Right lobe of liver (tissue), 6 donors: ENCODE measurements at places on chromosomes 13 and 19. TPM values are rescaled to one million over a fixed set of nuclear protein-coding genes. Genes with fewer than 3 reads are reported as not detected.

The CKAP2 gene
- total RNA-seq: 4.1 TPM

DNA sequence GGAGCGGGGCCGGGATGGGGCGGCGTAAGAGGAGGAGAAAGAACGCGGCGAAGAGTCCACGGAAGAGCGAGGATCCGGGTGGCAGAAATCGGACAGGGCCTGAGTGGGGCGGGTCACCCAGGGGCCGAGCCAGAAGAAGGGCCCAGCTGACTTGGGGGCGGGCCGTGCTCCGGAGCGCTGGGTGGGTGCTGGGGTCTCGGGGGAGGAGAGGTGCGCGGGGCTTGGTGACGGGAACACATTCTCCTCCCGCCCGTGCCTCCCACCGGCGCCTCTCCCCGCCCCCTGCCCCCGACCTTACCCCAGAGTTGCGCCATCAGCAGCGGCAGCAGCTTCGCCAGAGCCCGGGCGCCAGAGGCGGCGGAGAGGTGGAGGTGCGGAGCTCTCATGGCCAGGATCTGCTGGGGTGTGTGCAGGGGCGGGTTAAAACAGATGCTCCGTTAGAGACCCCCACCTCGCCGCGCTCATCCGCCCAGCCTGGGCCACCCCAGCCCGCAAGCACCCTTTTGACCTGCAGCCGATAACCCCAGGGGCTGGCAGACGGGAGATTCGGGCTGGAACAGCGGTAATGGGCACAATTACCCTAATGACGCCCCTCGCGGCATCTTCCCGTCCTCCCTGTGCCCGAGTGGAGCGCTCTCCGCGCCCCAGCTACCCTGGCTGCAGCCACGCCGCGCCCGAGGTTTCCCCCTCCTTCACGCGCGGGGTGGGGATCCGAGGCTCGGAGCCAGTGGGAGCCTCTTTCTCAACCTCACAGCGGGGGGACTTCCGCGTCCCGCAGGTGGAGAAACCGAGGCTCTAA is 565 bp downstream of the KLK10 start:
- no peaks in the 10 kb centered on the region for H3K36me3 ChIP-seq
- no peaks in the 10 kb centered on the region for H3K4me1 ChIP-seq
- no peak for DNase-seq
- no peak overlapping the region for H3K27ac ChIP-seq
- no peak overlapping the region for H3K4me3 ChIP-seq

GRCh38 chr19:49690656-49691242 is at the start of gene CPT1C:
TSS of gene CPT1C (plus strand) at chr19:49691116. CDS start at chr19:49692253, 1,137 bp downstream.
- H3K36me3 ChIP-seq: peaks cover 5% of the 10 kb centered on the region
- DNase-seq: no peak
- no peaks in the 10 kb centered on the region for H3K4me1 ChIP-seq
- peak within 1 kb of the TSS; percentile 21 for H3K27ac ChIP-seq
- no peaks in the 10 kb centered on the region for H3K27me3 ChIP-seq

The ARL11 gene
- 0.43 TPM for total RNA-seq

The CYP2F1 gene
- total RNA-seq: not detected

DNA sequence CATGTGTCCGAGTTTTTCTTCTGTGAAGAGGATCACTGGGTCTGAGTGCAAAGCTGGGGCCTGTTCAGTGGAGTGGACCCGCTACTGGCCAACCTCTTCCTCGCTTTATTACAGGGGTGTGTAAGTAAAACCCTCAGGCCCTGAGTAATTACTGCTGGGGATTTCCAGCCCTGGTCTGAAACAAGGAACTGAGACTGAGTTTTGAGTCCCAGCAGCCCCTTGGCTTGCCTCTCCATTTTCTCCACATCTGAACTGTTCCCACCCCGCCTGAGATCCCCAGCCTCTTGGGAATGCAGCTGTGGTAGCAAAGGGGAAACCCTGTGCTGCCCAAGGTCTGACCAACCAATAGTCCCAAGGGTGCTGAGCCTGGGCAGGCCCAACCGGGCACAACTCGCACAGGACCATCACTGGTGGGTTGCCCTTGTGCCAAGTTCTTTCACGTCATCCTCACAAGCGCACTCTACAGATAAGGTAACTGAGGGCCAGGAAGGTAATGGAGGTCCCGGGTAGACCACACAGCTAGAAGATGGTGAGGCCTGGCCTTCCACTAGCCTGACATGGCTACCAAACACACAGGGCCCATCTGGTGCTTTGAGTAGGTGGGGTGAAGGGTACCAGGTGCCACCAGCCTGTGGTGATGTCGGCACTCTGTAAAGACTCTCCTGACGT is 13.7 kb upstream of the SLC35E1 start:
- H3K36me3 ChIP-seq: no peaks in the 10 kb centered on the region
- no peak overlapping the region for H3K27ac ChIP-seq
- H3K4me1 ChIP-seq: peaks cover 5% of the 10 kb centered on the region
- no peak for DNase-seq
- H3K27me3 ChIP-seq: no peaks in the 10 kb centered on the region

- no peaks in the 10 kb centered on the region for H3K27me3 ChIP-seq
- no peaks in the 10 kb centered on the region for H3K4me1 ChIP-seq
- no peak for DNase-seq
- no peak overlapping the region for H3K4me3 ChIP-seq
These were observed 8.2 kb upstream of the SUCLA2 start for GRCh38 chr13:48009284-48009683.

The MATK gene
- 0.81 TPM for total RNA-seq

DNA sequence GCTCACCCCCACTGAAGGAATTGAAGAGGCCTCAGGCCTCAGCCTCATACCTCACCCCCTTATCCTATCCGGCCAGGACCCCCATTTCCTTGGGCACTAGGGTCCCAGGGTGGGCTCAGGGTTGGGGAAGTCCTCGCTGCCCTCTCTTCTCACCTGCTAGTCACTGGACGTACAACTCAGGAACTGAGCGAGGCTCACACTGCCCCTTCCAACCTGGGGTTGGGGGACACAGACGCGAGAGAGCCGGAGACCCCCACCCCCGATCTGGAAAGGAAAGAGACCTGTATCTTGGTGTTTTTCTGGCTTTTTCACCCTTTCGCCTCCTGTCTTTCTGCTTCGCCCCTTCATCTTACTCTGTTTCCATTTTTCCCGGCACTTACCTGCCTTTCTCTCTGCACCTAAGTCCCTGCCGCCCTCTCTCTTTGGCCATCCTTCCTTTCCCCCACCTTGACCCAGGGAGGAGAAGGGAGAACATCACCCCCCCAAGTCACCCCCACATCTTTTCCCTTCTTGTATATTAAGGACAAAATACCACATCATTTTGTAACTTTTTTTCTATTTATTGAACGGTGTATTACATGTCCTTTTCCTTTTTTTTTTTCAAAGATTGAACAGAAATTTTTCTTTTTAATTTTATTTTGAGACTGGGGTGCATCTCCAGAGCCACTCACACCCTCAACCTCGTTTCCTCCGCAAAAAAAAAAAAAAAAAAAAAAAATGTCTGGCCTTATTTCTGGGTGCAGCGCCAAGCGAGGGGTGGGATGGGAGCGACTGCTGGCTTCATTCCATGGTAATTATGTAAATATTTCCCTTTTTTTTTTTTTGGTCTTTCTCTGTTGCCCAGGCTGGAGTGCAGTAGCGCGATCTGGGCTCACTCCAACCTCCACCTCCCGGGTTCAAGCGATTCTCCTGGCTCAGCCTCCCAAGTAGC is 36.6 kb downstream of the ZSWIM4 start:
- H3K36me3 ChIP-seq: no peaks in the 10 kb centered on the region
- no peak for DNase-seq
- H3K27ac ChIP-seq: no peak overlapping the region
- H3K4me1 ChIP-seq: no peaks in the 10 kb centered on the region
- no peak overlapping the region for H3K4me3 ChIP-seq

GRCh38 chr13:50941146-50941545 is 31.6 kb downstream of the RNASEH2B start:
- no peak for DNase-seq
- H3K4me3 ChIP-seq: no peak overlapping the region
- H3K36me3 ChIP-seq: no peaks in the 10 kb centered on the region
- no peaks in the 10 kb centered on the region for H3K4me1 ChIP-seq

The SSC5D gene
- 1.1 TPM for total RNA-seq

- H3K4me1 ChIP-seq: no peaks in the 10 kb centered on the region
- no peaks in the 10 kb centered on the region for H3K36me3 ChIP-seq
- H3K27me3 ChIP-seq: no peaks in the 10 kb centered on the region
- no peak overlapping the region for H3K4me3 ChIP-seq
- no peak overlapping the region for H3K27ac ChIP-seq
These were observed 172.7 kb upstream of the RNF113B start for GRCh38 chr13:98349731-98350305.

The LIPE gene
- 1.9 TPM for total RNA-seq

The ERICH6B gene
- total RNA-seq: not detected
